NCI-H1417 treated with DMSO at 0.1 percent for 48 hours (cell line): ENCODE measurements at places on chromosomes 3 and 15.

DNA sequence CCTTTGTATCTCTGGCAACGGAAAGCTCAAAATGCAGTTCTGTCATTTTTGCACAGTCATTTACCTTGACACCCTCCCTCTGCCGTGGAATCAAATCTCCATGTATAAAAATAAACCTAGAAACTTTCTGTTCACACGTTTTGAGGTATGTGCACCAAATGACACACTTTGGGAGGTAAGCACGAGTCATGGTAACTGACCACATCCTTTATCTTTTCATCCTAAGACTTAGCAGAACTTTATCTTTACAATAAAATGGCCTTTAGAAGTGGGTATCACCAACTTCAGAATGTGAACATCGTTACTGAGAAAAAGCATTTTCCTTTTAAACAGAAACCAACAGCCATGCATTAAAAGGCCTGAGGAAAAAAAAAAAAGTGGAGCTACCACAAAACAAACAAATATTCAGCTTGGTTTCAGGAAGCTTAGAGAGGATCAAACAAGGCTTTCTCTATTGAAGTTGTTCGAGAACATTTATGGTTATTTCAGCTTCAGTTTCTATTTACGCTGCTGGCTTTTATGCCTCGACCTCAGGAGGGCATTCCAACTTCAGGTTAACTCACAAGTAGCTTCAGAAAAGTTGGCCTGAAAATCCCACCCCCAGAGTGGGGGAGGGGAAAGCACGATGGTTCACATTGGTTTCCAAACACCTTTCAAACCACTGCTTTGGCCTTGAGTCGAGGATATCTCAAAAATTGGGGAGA, 171.1 kb upstream of the ICE2 start:
- DNase-seq: no peak

GRCh38 chr3:11794927-11795326, 51.8 kb downstream of the TAMM41 start:
- DNase-seq: no peak

DNA sequence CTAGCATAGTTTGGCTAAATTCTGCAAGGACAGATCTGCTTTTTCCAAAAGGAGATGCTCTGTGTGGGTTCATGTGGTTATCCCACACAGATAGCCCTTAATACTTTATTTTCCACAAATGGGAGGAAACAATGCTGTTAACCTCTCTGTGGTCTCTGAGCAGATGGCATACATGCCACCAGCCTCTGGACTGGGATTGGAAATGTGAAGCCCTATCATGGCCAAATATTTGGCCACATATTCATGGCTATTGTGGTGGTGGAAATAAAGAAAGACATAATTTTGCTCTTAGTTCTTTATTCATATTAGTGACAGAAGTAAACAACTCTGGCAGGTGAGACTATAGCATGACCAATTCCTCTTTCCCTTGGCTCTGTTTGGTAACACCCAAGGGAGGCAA, 726.2 kb downstream of the ROBO1 start:
- no peak for DNase-seq

- no peak for DNase-seq
Observed at GRCh38 chr3:88114878-88115549, 34.7 kb upstream of the C3orf38 start.

DNA sequence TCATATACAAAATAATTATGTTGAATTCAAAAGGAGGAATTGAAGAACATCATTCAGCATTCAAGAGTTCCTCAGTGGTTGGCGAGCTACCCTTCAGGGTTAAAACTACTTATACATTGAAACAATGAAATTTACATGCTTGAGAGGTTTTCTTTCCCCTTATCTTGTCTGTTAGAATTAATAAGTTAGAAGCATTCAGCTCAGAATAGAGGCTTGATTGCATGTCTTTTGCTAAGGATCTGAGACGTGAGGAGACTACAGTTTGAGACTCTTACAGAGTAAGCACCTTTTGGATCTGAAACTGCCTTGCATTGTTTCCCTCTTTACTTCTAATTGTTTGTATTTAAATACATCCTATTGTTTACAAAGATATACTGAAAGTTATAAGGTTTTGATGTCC, 157.6 kb downstream of the NSUN3 start:
- DNase-seq: no peak

DNA sequence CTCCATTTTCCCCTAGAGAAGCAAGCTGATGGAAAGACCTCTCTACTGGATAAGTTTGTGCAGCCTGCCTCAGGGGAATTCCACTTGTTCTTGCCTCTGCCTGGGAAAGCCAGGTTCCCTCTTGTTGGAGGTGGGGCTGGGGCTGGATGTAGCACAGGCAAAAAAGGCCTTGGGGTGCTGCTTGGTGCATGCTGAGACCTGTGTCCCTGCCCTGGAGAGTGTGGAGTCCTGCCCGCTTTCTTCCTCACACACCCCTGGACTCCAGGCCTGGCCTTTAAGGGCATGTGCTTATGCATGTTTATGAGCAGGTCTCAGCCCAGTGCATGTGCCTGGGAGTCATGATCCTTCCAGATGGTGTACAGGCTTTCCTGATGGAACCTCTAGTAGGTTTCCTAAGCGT, 23.5 kb upstream of the JMJD7 start:
- no peak for DNase-seq

GRCh38 chr3:191790934-191791333, 330.0 kb downstream of the PYDC2 start:
- no peak for DNase-seq

- no peak for DNase-seq
Observed at GRCh38 chr3:194961149-194961548, 275.5 kb downstream of the FAM43A start.

GRCh38 chr3:138875096-138875753, 40.5 kb upstream of the PIK3CB start:
- DNase-seq: no peak

DNA sequence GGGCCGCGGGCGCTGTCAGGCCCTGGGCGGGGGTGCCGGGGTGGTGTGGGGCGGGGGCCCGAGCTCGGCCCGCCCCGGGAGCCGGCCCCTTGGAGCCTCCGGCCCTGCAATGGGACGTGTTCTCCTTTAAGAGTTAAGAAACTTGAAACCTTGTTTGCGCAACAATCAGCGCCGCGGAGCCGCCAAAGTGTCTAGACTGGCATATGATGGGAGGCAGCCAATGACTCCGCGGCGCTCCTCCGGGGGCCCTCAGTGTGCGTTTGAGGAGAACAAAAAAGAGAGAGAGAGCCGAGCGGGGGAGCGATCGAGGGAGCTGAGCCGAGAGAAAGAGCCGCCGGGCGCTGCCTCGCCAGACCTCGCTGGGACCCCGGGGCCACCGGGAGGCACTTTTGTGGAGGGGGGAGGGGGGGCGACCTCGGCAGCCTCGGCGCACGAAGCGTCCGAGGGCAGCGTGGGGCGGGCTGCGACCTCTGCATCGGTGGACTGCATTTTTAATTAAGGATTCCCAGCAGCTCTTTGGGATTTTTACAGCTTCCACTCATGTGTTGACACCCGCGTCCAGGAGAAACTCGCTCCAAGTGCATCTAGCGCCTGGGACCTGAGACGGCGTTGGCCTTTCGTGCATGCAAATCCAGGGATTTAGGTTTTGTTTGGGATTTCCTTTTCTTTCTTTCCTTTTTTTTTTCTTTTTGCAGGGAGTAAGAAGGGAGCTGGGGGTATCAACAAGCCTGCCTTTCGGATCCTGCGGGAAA, at the start of gene SMAD6:
TSS of gene SMAD6 (plus strand) at position 202 of the 752 bp plus-strand sequence. CDS start 1,023 bp downstream, outside the sequence.
- peak; percentile 71 for DNase-seq

GRCh38 chr15:33994005-33994615, 25.8 kb downstream of the CHRM5 start:
- DNase-seq: no peak

- DNase-seq: no peak
Observed at GRCh38 chr3:189941125-189941524, 179.6 kb downstream of the P3H2 start.

GRCh38 chr15:66715181-66715624, 13.2 kb downstream of the SMAD6 start:
- DNase-seq: no peak

- no peak for DNase-seq
Observed at GRCh38 chr15:67409175-67409574, 111.8 kb upstream of the C15orf61 start.
